ENCODE measurements at places on chromosomes 3 and 15. TPM values are rescaled to one million over a fixed set of nuclear protein-coding genes. Genes with fewer than 3 reads are reported as not detected.

- no peak for DNase-seq
Measured at GRCh38 chr3:23244324-23245041, 41.4 kb downstream of the UBE2E2 start.

GRCh38 chr3:132414841-132415240 is 2.5 kb upstream of the DNAJC13 start:
- DNase-seq: no peak

TRAK1 gene
- polyA plus RNA-seq: 32.0 TPM

DNA sequence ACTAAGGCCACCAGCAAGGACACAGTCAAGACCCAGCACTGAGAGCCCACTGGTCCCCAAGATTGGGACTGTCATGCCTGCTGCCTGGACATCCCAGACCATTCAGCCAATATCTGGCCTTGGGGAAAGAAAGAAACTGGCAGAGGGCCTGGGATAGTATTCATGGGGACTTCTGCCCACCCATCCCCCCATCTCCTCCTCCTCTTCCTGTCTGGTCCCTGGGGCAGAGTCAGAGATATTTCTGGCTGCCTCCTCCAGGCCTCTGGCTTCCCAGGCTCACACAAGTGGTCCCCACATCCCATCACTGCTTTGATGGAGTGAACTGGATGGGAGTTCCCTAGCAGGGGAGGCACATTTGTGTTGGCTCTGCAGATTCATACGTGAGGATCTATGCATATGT is 4.2 kb upstream of the RASL12 start:
- DNase-seq: peak; percentile 52

DNA sequence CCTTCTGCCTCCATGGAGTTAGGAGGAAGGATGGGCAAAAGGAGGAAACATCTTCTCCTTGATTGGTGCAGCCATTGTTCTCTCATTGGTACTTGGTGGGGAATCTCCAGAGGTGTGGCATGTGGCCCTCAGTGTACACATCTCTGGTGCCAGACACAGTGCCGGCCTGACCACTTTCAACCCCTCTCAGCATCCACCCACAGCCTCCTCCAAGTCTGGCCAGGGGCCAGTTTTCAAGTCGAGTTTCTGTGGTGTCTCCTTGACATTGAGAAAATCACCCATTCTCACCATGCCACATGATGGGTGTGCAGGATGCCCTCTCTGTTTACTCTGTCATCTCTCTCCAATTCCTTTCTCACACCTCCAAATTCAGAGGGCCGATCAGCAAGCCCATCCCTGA is 12.8 kb upstream of the FSIP1 start:
- DNase-seq: no peak

DNA sequence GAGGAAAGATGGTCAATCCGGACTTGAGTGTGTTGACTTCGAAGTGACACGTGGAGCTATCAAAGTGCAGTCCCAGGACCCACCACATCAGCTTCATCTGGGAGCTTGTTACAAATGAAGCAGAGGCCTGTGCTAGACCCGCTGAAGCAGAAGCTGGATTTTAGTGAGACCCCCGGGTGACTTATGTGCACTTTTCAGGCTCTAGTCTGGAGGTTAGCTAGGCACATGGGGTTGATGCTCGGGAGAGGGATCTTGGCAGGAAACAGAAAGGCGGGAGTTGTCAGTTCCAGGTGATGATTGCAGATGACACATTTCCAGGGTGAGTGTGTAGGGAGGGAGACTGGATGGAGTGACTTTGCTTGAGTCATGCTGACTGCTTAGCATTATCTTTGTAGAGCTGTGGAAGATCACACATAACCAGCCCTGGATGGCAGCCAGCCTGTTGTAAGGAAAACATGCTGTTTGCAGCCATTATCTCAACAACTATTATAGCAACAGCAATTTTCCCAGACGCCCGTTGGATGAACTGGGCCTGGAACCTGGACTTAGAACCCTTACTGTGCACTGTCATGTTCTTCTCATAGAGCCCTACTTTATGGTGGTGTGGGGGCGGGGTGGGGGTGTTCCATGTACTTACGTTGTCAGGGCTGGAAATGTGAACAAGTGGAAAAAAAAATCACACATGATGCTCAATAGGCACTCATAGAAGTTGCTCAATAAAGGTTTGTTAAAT is 122.4 kb downstream of the THSD4 start:
- DNase-seq: peak; percentile 35

GRCh38 chr3:13051066-13051465 is 22.2 kb downstream of the IQSEC1 start:
- no peak for DNase-seq

DNA sequence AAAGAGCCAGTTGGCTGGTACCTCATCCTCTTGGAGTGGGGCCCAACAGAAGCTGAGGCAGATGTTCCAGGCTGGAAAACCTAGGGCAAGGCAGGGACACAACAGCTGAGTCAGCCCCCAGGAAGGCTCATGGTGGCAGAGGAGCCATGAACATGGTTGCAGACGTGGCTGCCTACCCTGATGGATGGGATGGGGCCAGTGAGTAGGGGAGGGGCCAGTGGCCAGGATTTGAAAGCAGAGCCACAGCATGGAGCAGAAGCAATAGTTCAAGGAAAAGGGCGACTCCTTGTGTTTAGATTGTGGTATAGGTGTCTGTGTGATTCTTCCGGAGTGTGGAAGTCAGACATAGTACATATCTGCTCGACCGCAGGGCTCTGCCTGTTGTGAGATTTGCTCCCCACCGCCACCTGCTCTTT is 24.2 kb downstream of the PXYLP1 start:
- DNase-seq: no peak

DNA sequence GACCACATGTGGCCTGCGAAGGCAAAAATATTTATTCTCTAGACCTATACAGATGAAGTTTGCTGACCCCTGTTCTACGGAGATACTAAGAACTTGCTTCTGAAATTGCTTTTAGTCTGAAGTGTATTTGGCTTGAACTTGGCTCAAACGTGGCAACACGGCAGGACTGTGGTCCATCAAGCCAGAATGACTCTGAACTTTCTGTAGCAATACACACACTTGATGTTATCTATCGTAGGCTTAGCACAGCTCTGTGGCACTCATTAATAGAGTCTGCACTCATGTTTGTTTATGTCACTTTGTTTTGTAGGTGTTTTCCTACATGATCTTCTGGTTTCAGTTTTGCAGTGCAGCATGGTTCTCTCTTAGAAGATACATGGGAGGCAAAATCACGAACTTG is 298.1 kb downstream of the ADAMTS17 start:
- DNase-seq: no peak

CLDN16 gene
- polyA plus RNA-seq: 0.36 TPM

AHSG gene
- 1.5 TPM for polyA plus RNA-seq

FBXW12 gene
- polyA plus RNA-seq: 0.98 TPM
